Effector memory CD4-positive, alpha-beta T cell (primary cell): ENCODE measurements at places on chromosomes 1 and 21.

- DNase-seq = no peak
These were observed 2.0 kb downstream of the ADAMTSL4 start for GRCh38 chr1:150551051-150551783.

DNA sequence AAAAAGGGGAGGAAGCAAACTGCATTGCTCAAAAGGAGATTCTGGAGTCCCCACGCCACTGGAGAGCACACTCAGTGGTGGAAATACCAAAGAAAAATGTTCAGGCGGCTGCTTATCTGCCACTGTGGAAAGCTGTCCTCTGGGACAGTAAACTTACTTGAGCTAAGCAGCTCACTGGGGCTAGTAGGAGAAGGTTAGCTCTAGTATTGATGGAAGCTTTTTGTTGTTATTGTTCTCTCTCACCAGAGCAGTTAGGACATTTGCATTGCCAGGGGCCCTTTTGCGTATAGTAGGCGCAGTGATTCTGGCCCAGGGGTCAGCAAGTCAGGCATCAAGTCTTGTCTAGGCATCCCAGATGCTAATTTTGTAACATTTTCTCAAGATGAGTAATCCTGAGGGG is 15.6 kb downstream of the BACE2 start:
- DNase-seq = no peak

- DNase-seq = no peak
These were observed 78.2 kb downstream of the GPR88 start for GRCh38 chr1:100616121-100616621.

- no peak for DNase-seq
These were observed 368.7 kb upstream of the ADGRL2 start for GRCh38 chr1:81432059-81432458.

DNA sequence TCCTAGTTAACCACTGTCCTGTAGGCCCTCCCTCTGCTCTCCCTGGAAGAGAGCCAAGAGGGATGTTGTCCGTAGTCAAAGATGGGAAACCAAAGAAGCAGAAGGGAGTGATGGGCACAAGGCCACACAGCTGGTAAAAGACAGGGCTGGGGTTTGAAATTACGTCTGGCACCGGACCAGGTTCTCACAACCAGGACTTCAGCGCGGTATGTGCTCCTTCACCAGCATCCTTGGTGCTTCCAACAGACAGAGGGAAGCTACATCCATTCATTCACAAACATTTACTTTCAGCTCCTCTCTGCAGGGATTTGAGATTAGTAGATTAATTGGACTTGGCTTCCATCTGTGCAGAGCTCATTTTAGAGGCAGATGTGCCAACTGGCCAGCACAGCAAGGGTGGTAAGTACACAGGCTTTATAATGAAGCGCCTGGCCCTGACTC is 191.2 kb downstream of the TRABD2B start:
- DNase-seq = no peak

DNA sequence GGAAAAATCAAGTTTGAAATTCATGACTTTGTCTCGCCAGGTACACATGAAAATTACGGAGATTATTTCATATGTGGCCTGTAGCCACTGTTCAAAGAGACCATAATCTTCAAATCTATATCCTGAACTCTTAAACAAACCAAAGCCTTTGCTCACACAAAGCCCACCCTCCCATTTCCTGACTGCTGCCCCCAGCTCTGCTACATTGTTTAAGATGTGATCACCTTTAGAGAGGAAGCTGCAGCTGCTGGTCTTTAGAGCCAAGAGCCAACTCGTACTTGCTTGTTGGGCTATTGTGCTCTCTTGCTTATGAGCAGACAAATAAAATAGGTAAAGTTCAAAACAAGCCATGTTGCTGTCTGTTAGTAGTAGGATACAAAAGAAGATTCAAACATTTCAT is 71.9 kb downstream of the DTL start:
- no peak for DNase-seq

- DNase-seq = no peak
These were observed 27.8 kb downstream of the NTPCR start for GRCh38 chr1:232978091-232978634.

DNA sequence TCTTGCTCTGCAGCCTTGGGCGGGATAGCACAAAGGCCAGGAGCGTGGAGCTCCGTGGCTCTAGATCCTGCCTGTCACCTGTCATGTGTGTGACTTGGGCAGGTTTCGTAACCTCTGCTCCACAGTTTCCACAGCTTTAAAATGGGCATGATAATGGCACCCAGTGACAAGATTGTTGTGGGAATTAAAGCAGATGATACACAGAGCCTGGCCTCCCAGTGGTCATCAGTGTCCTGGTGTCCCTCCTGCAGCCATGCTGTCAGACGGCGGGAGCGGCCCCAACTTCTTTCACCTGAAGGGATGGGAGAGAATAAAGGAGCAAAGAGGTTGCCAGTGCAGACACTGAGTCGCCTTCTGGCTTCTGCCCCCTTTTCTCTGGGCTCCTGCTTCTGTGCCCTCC is 61.5 kb downstream of the SLC37A1 start:
- DNase-seq = no peak

DNA sequence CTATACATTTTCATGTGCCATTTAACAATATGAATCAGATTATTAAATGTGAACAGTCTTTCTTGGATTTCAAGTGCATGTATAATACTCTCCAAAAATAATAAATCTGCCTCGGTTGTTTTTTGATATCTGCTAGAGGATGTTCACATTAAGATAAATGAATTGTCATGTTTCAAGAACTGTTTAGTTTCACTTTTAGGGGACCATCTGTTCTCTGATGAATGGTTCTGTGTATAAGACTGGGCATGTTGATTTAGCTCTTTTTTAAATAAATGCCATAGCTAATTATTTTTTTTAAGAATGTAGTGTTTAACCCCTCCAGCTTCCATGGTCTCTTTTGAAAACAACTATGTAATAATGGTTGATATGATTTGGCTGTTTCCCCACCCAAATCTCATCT is 1245.1 kb upstream of the ADGRL4 start:
- no peak for DNase-seq

DNA sequence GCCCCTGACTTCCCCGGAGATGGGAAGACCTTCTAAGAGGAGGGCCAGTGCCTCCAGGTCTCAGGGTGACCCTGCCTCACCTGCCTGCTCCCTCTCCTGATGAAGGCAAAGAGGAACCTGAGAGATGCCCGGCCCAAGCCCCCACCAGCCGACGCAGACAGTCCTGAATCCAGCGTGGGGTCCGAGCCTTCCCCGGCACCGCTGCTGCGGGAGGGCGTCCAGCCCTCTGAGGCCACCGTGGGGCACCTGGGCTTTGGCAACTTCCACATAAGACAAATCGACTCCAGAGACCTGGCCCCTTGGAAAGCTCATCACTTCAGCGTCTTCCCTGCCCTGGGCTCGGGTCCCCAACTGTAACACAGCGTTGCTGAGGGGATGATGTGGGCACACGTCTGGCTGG is 122.2 kb downstream of the CASZ1 start:
- no peak for DNase-seq

DNA sequence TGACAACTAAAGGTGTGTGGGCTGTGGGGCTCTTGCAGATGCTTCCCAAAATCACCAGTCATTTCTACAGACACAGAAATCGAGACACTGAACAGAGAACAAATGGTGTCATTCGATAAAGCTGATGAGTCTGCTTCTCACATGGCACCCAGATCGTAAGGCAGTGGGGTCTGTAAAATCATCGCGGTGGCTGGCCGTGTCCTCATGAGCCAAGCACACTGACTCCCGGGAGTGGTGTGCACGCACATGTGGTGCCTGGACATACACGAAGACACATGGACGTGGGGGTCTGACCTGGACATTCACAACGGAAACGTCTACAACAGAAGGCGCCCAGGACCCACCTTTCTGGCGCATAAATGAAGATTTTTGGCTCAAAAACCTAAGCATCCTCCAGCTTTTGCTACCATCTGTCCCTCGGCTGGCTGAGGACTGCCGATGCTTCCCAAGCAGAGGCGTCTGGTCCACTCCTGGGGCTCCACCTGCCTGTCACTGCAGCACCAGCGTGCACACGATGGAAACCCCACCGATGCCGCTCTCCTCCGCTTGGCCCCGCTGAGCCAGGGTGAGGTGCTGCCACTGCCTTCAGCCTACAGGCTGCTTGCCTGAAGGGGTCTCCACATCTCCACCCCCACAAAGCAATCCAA is 6.8 kb downstream of the SMIM1 start:
- no peak for DNase-seq

GRCh38 chr1:209870151-209870831 is 42.5 kb downstream of the UTP25 start:
- DNase-seq = no peak

DNA sequence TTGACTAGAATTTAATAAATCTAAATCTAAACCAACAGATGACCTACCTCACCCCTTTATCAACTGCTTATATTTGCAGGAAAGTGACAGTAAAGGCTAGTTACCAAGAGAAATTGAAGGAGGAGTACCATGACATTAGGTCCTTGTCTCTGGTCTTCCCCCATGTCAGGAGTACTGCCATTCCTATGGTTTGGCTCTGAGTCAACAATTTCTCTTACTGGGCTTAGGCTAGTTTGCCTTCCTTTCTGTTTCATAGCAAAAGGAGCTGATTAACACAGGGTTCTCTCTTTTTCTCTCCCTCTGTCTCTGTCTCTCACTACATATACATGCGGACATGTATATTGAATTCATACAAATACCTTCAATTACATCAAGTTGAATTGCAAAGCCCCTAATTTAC is 579.9 kb downstream of the DPYD start:
- no peak for DNase-seq

- DNase-seq = peak; percentile 3
These were observed 65.5 kb upstream of the CR1L start for GRCh38 chr1:207579436-207579799.

GRCh38 chr21:45329261-45330074 is 41.8 kb upstream of the POFUT2 start:
- no peak for DNase-seq

DNA sequence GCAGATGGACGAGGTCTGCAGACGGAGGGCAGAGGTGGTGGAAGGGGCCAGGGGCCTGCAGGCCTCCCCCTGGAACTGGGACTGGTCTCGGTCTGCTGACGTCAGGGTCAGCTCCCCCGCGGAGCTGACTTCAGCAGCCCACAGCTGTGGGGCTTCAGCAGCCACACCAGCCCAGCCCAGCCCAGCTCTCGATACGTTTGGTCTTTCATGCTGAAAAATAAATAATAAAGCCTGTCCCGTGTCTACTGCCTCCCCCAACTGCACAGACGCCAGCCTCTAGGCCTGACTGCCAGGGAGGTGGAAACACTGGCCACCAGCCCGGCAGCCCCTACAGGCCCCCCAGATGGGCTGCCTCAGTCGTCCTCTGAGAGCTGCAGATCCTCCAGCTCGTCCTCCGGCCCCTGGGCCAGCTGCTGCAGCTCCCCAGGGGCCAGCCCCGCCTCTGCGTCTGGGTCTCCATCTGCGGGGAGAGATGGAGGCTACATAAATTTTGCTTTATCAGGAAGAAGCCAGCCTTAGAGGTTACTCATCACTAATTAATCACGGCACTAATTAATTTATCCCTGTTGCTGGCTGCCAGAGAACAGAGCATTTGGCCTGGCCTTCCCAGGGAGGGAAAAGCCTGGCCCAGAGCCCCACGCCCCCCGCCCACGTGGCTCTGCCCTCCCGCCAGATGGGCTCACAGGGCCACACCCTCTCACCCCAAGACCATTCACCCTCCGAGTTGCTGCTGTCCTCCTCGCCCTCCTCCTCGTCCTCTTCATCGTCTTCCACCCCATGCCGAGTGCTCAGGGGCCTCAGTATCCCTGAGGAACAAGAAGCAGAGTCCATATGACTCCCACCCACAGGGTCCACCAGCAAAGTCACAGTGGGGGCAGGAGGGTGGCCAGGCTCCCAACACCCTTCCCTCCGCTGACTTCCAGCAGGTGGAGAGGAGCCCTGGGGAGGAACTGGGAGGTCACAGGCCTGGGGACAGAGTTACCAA is 14.4 kb downstream of the NOC2L start:
- DNase-seq = no peak

DNA sequence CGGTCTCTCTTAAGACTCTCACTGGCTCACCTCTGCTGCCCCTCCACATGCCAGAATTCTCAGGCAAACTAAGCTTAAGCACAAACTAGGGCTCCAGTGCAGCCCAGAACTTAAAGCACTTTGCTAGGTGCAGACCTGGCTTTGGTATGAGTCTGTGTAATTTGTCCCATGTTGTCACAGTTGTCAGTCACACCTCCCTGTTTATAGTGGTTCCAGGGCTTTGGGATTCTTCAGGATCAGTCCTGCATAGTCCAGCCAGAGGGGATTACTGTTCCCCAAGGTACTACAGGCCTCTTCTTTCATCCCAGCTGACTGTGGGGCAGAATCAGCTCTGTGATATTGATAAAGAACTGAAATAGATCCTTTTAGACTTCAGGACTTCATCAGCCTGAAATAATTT is 105.0 kb upstream of the UBE2U start:
- DNase-seq = no peak
